Naive thymus-derived CD4-positive, alpha-beta T cell (primary cell): ENCODE measurements at places on chromosomes 7 and 10. TPM values are rescaled to one million over a fixed set of nuclear protein-coding genes. Genes with fewer than 3 reads are reported as not detected.

- no peaks in the 10 kb centered on the region for H3K27me3 ChIP-seq
- no peak overlapping the region for H3K4me3 ChIP-seq
- no peaks in the 10 kb centered on the region for H3K36me3 ChIP-seq
- no peak for DNase-seq
- no peak overlapping the region for H3K27ac ChIP-seq
- H3K4me1 ChIP-seq = peaks cover 11% of the 10 kb centered on the region
These were observed 2.4 kb upstream of the INPP5A start for GRCh38 chr10:132535065-132535651.

SNX13 gene
- total RNA-seq = 39.5 TPM

GRCh38 chr7:88200789-88201188, 19.0 kb downstream of the SRI start:
- H3K4me3 ChIP-seq = no peak overlapping the region
- no peaks in the 10 kb centered on the region for H3K4me1 ChIP-seq
- peaks cover 20% of the 10 kb centered on the region for H3K36me3 ChIP-seq
- no peak overlapping the region for H3K27ac ChIP-seq
- no peaks in the 10 kb centered on the region for H3K27me3 ChIP-seq

GRCh38 chr10:73859784-73860491, 14.4 kb downstream of the CAMK2G start:
- H3K27ac ChIP-seq = peak overlapping the region; percentile 40
- no peak overlapping the region for H3K4me3 ChIP-seq
- H3K4me1 ChIP-seq = peaks cover 31% of the 10 kb centered on the region
- no peaks in the 10 kb centered on the region for H3K27me3 ChIP-seq
- DNase-seq = no peak

ACBD7 gene
- 0.49 TPM for total RNA-seq

DNA sequence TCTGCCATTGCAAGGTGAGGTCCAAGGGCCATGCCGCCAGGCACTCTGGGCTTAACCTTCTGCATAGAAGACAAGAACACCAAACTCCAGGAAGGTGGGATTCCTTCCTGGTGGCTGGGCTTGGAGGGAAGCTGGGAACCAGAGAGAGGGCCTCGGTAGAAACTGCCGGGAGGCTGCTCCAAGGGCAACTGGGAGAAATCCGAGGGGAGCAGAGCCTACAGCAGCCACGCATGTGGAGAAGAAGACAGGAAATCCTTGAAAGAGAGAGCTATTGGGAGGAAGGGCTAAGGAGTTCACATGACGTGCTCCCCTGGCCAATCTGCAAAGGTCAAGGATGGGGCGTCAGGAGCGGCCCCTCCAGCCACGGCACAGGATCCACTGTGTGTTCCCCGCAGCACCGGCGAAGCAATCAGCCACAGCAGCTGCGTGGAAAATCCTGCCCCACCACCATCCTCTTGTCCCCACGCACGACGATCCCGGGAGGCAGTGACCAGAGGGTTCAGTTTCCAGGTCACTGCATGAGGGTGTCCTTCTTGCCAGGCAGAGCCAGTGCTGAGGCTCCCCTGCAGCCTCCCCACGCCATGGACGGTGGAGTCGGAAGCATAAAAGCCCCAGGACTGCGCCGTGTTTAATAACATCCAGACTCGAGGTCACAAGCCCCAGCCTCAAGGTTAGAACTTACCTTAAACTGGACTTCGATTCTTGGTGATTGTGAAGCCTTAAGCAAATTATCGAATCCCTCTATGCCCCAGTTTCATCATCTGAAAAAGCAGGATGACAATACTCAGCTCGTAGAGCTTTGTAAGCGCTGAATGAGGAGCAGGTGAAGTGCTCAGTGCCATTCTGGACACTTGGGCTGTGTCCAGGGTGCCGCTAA, 8.6 kb upstream of the PPP2R2D start:
- no peak overlapping the region for H3K4me3 ChIP-seq
- H3K27me3 ChIP-seq = no peaks in the 10 kb centered on the region
- DNase-seq = no peak
- no peaks in the 10 kb centered on the region for H3K36me3 ChIP-seq
- no peak overlapping the region for H3K27ac ChIP-seq
- H3K4me1 ChIP-seq = peaks cover 14% of the 10 kb centered on the region

GRCh38 chr10:113175756-113176651, 226.0 kb downstream of the TCF7L2 start:
- no peak overlapping the region for H3K27ac ChIP-seq
- no peak overlapping the region for H3K4me3 ChIP-seq
- no peaks in the 10 kb centered on the region for H3K27me3 ChIP-seq
- H3K36me3 ChIP-seq = no peaks in the 10 kb centered on the region

DNA sequence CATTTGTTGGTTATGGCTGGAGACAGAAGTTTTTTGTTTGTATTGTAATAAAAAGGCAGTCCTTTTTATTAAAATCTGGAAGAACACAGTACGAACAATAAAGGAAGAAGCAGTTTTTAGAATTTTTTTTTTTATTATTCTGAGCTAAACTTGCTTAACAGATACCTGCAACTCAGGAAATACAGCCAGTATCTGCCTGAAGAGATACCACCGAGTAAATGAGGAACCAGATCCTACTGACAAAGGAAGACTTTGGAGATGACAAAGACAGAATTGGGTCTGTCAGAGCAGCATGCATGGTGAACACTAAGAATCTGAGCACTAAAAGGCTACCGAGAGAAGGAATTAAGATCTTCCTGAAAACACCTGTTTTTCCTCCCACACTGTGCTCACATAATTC, 1335.9 kb upstream of the SORCS1 start:
- no peak overlapping the region for H3K4me3 ChIP-seq
- no peaks in the 10 kb centered on the region for H3K36me3 ChIP-seq
- H3K27ac ChIP-seq = no peak overlapping the region
- H3K27me3 ChIP-seq = no peaks in the 10 kb centered on the region
- H3K4me1 ChIP-seq = no peaks in the 10 kb centered on the region

MGAM2 gene
- total RNA-seq = not detected

ZNRF2 gene
- total RNA-seq = 28.0 TPM

DNA sequence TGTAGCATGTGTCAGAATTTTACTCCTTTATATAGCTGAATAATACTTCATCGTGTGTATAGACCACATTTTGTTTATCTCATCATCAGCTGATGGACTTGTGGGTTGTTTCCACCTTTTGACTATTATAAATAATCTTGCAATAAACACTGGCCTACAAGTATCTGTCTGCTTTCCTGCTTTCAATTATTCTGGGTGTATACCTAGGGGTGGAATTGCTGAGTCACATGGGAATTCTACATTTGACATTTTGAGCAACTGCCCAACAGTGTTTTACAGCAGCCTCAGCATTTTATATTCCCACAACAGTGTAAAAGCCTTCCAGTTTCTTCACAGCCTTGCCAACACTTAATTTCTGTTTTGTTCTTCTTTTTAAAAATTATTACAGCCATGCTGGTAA, 200.3 kb upstream of the PRSS1 start:
- no peaks in the 10 kb centered on the region for H3K4me1 ChIP-seq
- no peaks in the 10 kb centered on the region for H3K36me3 ChIP-seq
- H3K27me3 ChIP-seq = no peaks in the 10 kb centered on the region
- no peak for DNase-seq
- no peak overlapping the region for H3K4me3 ChIP-seq
- no peak overlapping the region for H3K27ac ChIP-seq

DNA sequence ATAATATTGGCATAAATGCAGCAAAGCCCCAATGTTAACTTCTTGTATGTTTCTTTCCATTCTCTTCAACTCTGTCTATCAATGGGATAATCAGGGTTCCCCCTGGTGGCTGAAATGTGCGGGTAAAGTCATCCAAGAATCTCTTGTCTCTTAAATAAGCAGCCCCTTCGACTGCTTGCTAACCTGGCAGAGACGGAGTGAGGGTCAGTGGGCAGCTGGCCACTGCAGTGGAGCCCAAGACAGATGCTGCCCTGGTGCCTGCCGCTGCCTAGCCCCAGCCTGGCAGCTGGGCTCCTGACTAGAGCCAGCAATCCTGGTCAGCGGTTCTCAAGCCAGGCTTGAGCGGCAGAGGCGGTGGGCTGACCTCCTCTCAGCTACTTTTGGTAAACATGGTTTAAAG, 248.9 kb downstream of the COBL start:
- H3K4me1 ChIP-seq = no peaks in the 10 kb centered on the region
- no peak overlapping the region for H3K27ac ChIP-seq
- H3K27me3 ChIP-seq = no peaks in the 10 kb centered on the region
- no peak for DNase-seq
- no peak overlapping the region for H3K4me3 ChIP-seq

- no peak for DNase-seq
- H3K4me3 ChIP-seq = peak overlapping the region; percentile 47
- H3K4me1 ChIP-seq = peaks cover 23% of the 10 kb centered on the region
These were observed 10.6 kb downstream of the FAS start for GRCh38 chr10:89001024-89001728.

DNA sequence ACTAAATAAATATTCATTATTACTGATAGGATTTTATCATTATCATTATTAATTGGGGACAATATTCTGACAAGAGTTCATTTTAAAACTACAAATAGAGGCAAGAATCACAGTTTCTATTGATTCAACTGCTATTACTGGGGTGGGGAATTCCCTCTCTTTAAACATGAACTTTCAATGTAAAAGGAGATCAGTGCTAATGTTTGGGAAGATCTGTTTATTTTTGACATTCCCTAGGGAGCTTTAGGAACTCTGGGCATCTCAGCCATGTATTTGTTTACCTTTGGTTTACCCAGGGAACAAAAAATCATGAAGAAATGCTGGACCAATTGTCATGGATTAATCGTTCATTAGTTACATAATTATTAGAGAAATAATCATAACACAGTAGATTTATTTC, 443.2 kb upstream of the AKR1E2 start:
- H3K4me1 ChIP-seq = no peaks in the 10 kb centered on the region
- H3K4me3 ChIP-seq = no peak overlapping the region
- H3K27ac ChIP-seq = no peak overlapping the region
- DNase-seq = no peak

KIAA1217 gene
- not detected for total RNA-seq

DNA sequence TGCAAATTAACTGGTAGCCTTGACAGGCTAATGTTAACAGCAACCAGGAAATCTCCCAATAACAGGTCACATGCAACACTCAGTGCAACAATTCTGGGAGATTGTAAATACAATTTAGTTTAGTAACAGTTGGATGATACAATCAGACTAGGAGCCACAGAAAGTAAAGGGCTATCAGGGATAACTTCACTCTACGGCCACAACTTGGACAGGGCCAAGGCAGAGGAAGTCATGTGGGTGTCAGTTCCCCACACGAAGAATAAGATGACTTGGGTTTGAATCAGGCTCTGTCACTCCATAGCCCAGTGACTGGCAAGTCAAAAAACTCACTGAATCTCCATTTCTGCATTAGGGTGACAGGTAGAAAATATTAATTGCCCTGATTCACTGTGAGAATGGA, 217.3 kb upstream of the CCDC6 start:
- no peaks in the 10 kb centered on the region for H3K4me1 ChIP-seq
- no peak for DNase-seq
- no peaks in the 10 kb centered on the region for H3K36me3 ChIP-seq

- H3K4me1 ChIP-seq = peaks cover 50% of the 10 kb centered on the region
- H3K27ac ChIP-seq = peak overlapping the region; percentile 71
- H3K4me3 ChIP-seq = peak overlapping the region; percentile 22
- no peaks in the 10 kb centered on the region for H3K36me3 ChIP-seq
- H3K27me3 ChIP-seq = no peaks in the 10 kb centered on the region
These were observed 23.2 kb downstream of the TPK1 start for GRCh38 chr7:144812379-144813283.

DNA sequence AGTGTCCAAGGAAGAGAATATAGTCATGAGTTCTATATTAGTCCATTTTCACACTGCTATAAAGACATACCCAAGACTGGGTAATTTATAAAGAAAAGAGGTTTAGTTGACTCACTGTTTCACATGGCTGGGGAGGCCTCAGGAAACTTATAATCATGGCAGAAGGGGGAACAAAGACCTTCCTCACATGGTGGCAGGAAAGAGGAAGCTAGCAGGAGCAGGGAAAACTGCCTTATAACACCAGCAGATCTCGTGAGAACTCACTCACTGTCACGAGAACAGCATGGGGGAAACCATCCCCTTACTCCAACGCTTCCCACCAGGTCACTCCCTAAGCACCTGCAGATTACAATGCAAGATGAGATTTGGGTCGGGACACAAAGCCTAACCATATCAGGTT, 139.0 kb upstream of the ZNF438 start:
- H3K27ac ChIP-seq = no peak overlapping the region
- H3K27me3 ChIP-seq = no peaks in the 10 kb centered on the region
- H3K4me3 ChIP-seq = no peak overlapping the region
- no peak for DNase-seq

PNLIPRP1 gene
- total RNA-seq = not detected

GRCh38 chr10:52221923-52222322, 92.2 kb upstream of the DKK1 start:
- no peaks in the 10 kb centered on the region for H3K4me1 ChIP-seq
- no peaks in the 10 kb centered on the region for H3K27me3 ChIP-seq
- H3K4me3 ChIP-seq = no peak overlapping the region

DNA sequence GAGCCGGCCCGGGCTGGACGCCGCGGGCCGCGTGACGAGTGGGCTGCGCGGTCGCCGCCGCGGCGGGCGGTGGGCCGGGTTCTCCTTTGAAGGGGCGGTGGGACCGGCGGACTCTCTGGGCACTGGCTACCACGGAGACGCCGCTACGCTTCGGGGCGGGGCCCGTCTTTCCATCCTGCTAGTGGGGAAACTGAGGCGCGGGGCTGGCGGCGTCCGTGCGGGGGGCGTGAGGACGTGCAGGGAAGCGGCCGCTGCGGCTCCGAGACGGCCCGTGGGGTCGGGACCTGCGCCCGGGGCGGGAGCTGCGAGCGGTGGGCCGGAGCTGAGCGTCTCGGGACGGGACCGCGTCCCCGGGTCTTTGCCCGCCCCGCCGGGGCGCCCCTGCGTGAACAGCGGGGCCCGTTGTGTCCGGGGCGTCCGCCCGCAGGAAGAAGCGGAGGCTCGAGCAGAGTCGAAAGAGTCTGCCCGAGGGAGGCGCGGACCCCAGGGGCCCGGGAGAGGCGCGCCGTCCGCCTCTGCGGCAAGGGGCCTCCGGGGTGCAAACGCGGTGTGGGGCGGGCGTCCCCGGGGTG, 548 bp upstream of the BNIP3 start:
- H3K27me3 ChIP-seq = no peaks in the 10 kb centered on the region
- peak overlapping the region; percentile 60 for H3K4me3 ChIP-seq
- peak overlapping the region; percentile 70 for H3K27ac ChIP-seq
- no peaks in the 10 kb centered on the region for H3K36me3 ChIP-seq

- no peak overlapping the region for H3K27ac ChIP-seq
- no peak overlapping the region for H3K4me3 ChIP-seq
- no peak for DNase-seq
- H3K27me3 ChIP-seq = no peaks in the 10 kb centered on the region
These were observed 15.7 kb downstream of the TMEM72 start for GRCh38 chr10:44926751-44927351.

DNA sequence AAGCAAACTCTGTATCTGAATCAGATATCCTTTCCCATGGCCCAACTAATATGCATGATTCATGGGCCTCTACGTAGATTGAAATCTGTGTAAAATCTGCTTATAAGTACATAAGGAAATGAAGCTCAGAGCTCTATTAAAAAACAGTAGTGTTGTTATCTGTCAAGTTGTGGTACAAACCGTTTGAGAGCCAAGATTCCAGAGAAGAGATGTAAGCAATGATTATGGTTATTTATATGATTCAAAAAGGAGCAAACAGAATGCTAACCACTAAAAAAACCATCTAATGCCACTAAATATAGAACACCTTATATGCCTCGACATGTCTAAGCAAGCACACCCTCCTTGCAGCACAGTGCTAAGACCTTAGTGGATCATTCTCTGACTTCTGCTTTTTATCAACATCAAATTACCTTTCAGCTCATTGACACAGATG, 26.6 kb downstream of the RPP38 start:
- no peaks in the 10 kb centered on the region for H3K27me3 ChIP-seq
- no peak for DNase-seq
- H3K4me1 ChIP-seq = no peaks in the 10 kb centered on the region
- no peak overlapping the region for H3K27ac ChIP-seq
- H3K36me3 ChIP-seq = no peaks in the 10 kb centered on the region
- H3K4me3 ChIP-seq = no peak overlapping the region
